Activated B cell treated with CpG ODN at 0.5 μM for 24 hours (primary cell): ENCODE measurements at places on chromosomes 2 and 18.
A peak's percentile ranks its signal among the peaks of the same experiment; 100 is the strongest.

DNA sequence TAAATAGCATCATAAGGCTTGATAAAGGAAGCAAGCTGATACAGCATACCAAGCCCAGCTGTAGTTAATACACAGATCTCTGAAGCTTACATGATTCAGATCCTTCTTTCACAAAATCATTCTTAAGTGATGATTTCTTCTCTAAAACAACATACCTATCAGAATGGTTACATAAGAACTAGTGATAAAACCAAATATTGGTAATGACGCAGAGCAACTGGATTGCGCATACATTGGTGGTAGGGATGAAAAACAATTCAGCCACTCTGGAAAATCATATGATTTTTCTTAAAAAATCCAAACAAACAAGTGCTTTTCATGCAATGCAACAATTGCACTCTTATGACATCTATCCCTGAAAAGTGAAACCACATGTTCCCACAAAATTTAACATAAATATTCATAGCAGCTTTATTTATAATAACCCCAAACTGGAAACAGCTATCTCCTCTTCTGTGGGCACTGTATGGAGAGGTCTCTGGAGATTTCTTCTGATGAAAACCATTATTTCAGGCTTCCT is 153.6 kb upstream of the DSEL start:
- DNase-seq, result no peak
- H3K36me3 ChIP-seq, result no peaks in the 10 kb centered on the region
- H3K27ac ChIP-seq, result no peak overlapping the region
- H3K4me3 ChIP-seq, result no peak overlapping the region

DNA sequence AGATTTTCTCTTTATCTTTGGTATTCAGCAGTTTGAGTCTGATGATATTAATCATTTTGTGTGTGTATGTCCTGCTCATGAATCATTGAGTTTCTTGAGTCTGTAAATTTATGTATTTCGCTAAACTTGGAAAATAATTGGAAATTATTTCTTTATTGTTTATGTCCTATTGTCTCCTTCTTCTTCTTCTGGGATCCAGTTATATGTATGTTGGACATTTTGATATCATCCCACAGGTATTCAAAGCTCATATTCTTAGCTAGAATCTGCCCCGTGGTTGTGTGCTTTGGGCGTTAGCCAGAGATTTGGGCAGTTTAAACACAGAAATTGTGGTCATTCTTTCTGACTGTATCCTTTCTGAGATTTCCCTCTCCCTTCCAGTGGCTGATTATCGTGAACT is 243.0 kb upstream of the SPRED2 start:
- H3K4me1 ChIP-seq, result no peaks in the 10 kb centered on the region
- H3K36me3 ChIP-seq, result no peaks in the 10 kb centered on the region
- no peak overlapping the region for H3K4me3 ChIP-seq
- no peak for DNase-seq
- peaks cover 19% of the 10 kb centered on the region for H3K27me3 ChIP-seq

GRCh38 chr2:191979221-191979730 is 132.4 kb upstream of the CAVIN2 start:
- no peak overlapping the region for H3K27ac ChIP-seq
- no peaks in the 10 kb centered on the region for H3K36me3 ChIP-seq
- no peaks in the 10 kb centered on the region for H3K4me1 ChIP-seq
- no peak overlapping the region for H3K4me3 ChIP-seq
- H3K27me3 ChIP-seq, result no peaks in the 10 kb centered on the region

GRCh38 chr2:134271758-134272157 is 17.9 kb downstream of the MGAT5 start:
- peak overlapping the region; percentile 30 for H3K4me3 ChIP-seq
- peaks cover 50% of the 10 kb centered on the region for H3K36me3 ChIP-seq
- H3K27me3 ChIP-seq, result no peaks in the 10 kb centered on the region
- peaks cover 99% of the 10 kb centered on the region for H3K4me1 ChIP-seq
- H3K27ac ChIP-seq, result peak overlapping the region; percentile 94

DNA sequence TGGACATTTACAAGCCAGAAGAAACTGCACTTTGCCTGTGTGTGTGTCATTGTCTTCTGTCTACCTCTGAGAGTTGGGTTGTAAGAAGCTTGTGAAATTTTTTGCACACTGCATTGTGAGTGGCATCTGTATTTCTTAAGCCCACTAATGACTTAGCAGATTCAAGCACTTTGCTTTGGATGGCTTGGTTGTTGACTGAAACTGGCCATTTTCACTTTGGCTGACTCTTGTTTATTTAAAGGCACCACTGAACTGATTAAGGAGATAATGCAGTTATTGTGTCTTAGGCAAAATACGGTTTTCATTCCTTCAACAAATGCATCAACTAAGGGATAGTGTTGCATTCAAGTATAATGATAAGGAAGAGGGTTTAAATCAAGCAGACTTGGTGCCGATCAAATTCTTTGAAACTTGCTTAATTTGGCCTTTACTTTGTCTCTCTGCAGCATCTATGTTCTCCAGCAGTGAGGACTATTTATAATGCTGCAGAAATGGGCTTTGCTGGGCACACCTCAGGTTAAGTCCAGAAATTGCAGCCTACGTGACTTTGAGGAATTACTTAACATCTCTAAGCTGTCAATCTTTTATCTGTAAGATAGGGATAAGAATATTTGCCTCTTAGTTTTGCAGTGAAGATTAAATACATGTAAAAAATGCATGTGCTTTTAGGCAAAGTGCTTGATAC is 142.0 kb downstream of the CCDC85A start:
- H3K4me1 ChIP-seq, result no peaks in the 10 kb centered on the region
- no peak overlapping the region for H3K4me3 ChIP-seq
- H3K27ac ChIP-seq, result no peak overlapping the region
- DNase-seq, result no peak

DNA sequence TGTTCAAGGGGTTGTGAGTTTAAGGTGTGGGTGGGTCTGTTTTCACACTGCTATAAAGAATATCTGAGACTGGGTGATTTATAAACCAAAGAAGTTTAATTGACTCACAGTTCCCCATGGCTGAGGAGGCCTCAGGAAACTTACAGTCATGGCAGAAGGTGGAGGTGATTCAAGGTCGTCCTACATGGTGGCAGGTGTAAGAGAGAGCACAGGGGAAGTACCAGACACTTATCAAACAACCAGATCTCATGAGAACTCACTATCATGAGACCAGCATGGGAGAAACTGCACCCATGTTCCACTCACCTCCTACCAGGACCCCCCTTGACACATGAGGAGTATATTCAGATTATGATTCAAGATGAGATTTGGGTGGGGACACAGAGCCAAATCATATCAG is 38.0 kb downstream of the RHBDD1 start:
- no peak overlapping the region for H3K27ac ChIP-seq
- H3K4me3 ChIP-seq, result no peak overlapping the region
- no peak for DNase-seq
- H3K27me3 ChIP-seq, result no peaks in the 10 kb centered on the region

- no peaks in the 10 kb centered on the region for H3K27me3 ChIP-seq
- H3K27ac ChIP-seq, result no peak overlapping the region
- no peaks in the 10 kb centered on the region for H3K36me3 ChIP-seq
- peak overlapping the region; percentile 35 for H3K4me3 ChIP-seq
These were observed 2.0 kb downstream of the MFSD6 start for GRCh38 chr2:190410166-190410565.

GRCh38 chr2:39938035-39938835 is 159.2 kb upstream of the THUMPD2 start:
- no peaks in the 10 kb centered on the region for H3K36me3 ChIP-seq
- no peaks in the 10 kb centered on the region for H3K4me1 ChIP-seq
- H3K27me3 ChIP-seq, result no peaks in the 10 kb centered on the region

DNA sequence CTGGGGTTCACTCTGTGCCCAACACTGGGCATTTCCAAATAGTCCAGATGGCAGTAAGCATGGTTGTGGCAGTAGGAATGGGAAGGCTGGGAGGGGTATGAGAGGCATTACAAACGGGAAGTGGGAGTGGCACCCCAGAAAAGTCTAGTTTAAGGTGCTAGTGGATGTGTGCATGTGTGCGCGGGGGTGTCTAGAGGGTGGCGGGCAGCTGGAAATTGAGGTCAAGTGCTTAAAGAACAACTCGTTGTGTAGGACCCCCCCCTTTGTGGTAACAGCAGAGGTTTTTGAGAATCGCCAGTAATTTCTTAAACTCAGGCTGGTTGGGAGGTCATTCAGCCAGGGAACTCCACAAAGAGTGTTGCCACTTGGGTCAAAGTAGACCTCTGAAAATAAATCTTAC is 69.9 kb downstream of the RHBDD1 start:
- peaks cover 7% of the 10 kb centered on the region for H3K36me3 ChIP-seq
- H3K27ac ChIP-seq, result peak overlapping the region; percentile 94
- no peak for DNase-seq
- no peaks in the 10 kb centered on the region for H3K27me3 ChIP-seq
- H3K4me3 ChIP-seq, result peak overlapping the region; percentile 73

DNA sequence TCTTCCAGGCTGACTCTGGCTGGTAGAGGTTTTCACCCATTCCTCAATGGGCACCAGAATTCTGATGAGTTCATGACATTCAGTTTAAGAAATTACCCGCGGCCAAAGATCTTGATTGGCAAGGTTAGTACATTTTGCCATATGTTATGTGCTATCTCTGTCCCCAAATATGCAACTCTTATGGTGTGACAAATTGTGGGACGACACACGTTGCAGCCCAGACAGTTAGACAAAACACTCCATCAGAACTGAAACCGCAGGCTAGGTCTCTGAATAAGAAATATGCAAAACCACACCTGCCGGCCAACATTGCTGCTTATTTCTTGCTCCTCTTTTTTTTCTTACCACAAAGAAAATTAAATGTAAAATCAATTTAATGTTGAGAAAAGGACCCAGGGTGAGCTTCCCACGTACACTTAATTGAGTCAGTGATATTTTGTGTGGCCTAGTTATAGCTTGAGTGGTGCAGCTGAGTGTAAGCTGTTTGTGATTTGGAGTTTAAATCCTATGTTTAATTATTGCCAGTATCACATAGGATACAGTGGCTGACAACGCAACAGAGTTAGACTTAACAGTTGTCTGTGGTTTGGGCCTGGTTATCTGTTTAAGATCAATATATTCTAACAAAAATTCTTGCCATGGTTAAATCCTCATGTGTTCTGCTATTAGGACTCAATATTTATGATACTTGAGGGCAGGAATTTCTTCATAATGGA is 35.7 kb upstream of the LTBP1 start:
- no peak for DNase-seq
- H3K4me3 ChIP-seq, result no peak overlapping the region
- H3K27ac ChIP-seq, result no peak overlapping the region
- no peaks in the 10 kb centered on the region for H3K36me3 ChIP-seq

- no peaks in the 10 kb centered on the region for H3K4me1 ChIP-seq
- H3K27me3 ChIP-seq, result no peaks in the 10 kb centered on the region
- H3K27ac ChIP-seq, result no peak overlapping the region
- no peak overlapping the region for H3K4me3 ChIP-seq
- H3K36me3 ChIP-seq, result no peaks in the 10 kb centered on the region
These were observed 76.2 kb downstream of the NRP2 start for GRCh38 chr2:205758500-205758899.

- H3K27me3 ChIP-seq, result no peaks in the 10 kb centered on the region
- no peak for DNase-seq
- no peaks in the 10 kb centered on the region for H3K36me3 ChIP-seq
- H3K4me3 ChIP-seq, result no peak overlapping the region
These were observed 128.2 kb upstream of the DNAJC10 start for GRCh38 chr2:182587831-182588230.

GRCh38 chr2:44148999-44149398 is 19.7 kb upstream of the PPM1B start:
- no peaks in the 10 kb centered on the region for H3K4me1 ChIP-seq
- DNase-seq, result no peak
- no peak overlapping the region for H3K4me3 ChIP-seq
- no peaks in the 10 kb centered on the region for H3K36me3 ChIP-seq

DNA sequence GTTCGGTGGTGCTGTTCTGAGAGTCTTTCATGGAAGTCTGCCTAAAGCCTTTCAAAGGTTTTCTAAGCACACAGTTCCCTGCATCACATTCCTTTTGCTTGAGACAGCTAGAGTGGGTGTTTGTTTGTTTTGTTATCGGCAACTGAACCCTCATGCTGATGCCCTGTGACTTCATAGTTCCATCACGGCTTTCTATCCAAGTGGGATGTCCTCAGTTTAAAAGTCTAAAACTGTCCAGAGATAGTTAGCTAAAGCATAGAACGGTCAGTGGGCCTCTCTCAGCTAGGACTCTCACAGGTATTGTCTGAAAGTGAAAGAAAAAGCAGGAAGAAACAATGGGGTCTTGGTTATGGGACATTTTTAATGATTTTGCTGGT is 337.3 kb downstream of the OSR1 start:
- no peaks in the 10 kb centered on the region for H3K27me3 ChIP-seq
- no peaks in the 10 kb centered on the region for H3K36me3 ChIP-seq
- no peak overlapping the region for H3K4me3 ChIP-seq
- H3K4me1 ChIP-seq, result no peaks in the 10 kb centered on the region

- H3K4me3 ChIP-seq, result peak overlapping the region; percentile 69
- no peaks in the 10 kb centered on the region for H3K27me3 ChIP-seq
- peaks cover 30% of the 10 kb centered on the region for H3K4me1 ChIP-seq
- DNase-seq, result no peak
These were observed 15.1 kb downstream of the COBLL1 start for GRCh38 chr2:164826293-164827243.

DNA sequence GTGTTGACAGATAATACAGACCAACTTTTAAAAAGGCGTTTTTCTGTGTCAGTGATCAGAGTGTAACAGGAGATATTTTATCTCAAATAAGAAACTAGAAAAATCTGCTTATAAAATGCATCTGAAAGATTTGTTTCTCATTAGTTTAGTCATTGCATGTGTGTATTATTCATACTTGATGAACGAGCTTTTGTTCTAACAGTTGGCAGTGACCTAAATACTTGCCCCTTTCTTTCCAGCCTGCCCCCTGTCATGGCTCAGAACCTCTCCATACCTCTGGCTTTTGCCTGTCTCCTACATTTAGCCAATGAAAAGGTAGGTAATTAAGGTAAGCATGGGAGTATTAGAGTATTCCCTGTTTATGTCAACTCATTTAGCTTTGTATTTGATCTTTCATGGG is 33.6 kb downstream of the NCAPH start:
- no peaks in the 10 kb centered on the region for H3K36me3 ChIP-seq
- no peak overlapping the region for H3K27ac ChIP-seq
- H3K27me3 ChIP-seq, result no peaks in the 10 kb centered on the region
- H3K4me1 ChIP-seq, result no peaks in the 10 kb centered on the region
- no peak for DNase-seq

- no peaks in the 10 kb centered on the region for H3K36me3 ChIP-seq
- H3K4me3 ChIP-seq, result no peak overlapping the region
- peaks cover 6% of the 10 kb centered on the region for H3K4me1 ChIP-seq
- no peak overlapping the region for H3K27ac ChIP-seq
These were observed 7.1 kb upstream of the IL1R2 start for GRCh38 chr2:101984656-101985055.

DNA sequence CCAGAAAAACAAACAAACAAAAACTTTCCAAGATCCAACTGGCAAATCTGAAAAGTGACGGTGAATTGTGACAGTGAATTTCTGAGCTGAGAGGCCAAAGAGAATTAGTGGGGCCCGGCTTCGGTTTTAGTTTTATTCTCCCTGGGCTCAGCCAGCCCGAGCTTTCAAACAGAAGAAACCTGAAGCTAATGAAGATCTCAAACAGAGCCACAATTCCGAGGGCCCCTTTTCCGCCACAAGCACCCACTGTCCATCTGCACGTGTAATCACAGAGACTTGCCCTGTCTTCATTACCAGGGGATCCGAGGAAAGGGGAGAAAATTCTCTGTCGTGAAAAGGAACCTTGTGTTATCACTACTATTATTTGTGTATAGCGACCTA is 4.2 kb upstream of the ONECUT2 start:
- H3K27me3 ChIP-seq, result peaks cover 60% of the 10 kb centered on the region
- peaks cover 5% of the 10 kb centered on the region for H3K36me3 ChIP-seq
- H3K4me3 ChIP-seq, result no peak overlapping the region
- H3K4me1 ChIP-seq, result peaks cover 20% of the 10 kb centered on the region
- no peak overlapping the region for H3K27ac ChIP-seq
